ENCODE measurements at places on chromosomes 3 and 15.
A peak's percentile ranks its signal among the peaks of the same experiment; 100 is the strongest.

DNA sequence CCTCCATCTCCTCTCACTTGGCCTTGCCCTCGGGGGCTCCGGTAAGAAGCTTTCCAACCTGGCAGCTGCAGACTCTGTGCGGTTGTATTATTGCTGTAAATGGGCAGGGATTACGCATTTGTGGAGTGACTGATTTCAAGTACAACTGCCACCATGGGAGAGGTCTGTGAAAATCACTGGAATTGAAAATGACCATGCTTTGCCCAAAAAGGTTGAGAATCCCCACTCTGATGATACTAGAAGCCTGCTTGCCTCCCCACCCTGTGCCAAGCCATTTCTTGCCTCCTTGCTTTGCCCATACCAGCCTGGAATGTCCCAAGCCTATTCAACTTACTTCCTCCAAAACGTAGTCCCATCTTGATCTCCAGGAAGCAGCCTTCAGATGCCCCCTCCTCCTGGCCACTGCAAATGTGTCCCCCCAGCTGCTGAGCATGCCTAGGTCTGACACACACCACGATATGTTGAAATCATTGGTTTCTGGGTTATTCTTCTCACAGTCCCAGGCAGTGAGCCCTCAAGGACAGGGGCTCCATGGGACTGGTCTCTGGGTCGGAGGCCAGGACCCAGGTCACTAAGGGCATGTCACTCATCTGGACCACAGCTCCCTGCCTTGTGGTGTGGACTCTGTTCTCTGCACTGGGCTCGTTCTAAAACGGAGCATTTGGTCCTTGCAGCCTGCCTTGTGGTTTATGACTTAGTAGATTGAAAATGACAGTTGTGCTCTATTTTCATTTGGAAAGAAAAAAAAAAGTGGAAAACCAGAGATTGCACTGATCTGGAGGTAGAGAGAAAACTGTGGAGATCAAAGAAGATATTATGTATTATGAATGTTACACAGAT, 42.9 kb downstream of the SMAD3 start:
- no peak for DNase-seq

DNA sequence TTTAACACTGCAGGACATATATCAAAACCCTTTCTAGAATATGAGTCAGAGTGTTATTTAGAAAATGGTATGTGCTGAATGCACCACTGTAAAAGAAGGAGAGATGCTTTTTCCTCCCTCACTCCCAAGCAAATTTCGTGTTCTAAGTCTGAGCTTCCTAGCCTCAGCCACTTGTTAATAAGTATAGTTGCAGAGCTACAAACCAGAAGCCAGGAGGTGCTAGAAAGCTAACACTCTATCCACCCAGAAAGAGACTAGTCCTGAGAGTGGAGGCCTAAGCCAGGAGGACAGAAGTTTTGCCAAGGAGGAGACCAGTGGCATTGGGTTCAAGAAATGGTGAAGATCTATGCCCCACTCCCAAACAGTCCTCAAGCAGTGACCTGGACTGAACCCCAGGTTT, 40.5 kb upstream of the GYG1 start:
- no peak for DNase-seq

- DNase-seq, result no peak
Observed at GRCh38 chr3:64098670-64099069, 75.4 kb upstream of the PSMD6 start.

DNA sequence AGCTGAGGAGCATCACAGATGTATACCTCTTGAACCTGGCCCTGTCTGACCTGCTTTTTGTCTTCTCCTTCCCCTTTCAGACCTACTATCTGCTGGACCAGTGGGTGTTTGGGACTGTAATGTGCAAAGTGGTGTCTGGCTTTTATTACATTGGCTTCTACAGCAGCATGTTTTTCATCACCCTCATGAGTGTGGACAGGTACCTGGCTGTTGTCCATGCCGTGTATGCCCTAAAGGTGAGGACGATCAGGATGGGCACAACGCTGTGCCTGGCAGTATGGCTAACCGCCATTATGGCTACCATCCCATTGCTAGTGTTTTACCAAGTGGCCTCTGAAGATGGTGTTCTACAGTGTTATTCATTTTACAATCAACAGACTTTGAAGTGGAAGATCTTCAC, 3.0 kb downstream of the CCR8 start:
- no peak for DNase-seq

- DNase-seq, result peak; percentile 36
Observed at GRCh38 chr15:79923079-79923514, 26.3 kb upstream of the MTHFS start.

DNA sequence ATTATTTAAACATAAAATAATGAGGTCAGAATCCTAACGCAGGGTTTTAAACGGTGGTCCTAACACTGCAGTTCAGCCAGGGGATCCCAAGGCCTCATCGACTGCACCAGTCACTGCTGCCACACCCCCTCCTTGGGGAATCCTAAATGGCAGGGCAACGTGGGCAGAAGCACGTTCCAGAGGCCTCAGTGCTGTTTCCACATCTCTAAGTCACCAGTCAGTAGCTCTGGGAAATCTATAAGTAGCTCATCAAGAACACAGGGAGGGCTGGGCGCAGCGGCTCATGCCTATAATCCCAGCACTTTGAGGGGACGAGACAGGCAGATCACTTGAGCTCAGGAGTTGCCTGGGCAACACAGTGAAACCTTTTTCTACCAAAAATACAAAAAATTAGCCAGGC, 47.5 kb downstream of the PRTG start:
- DNase-seq, result no peak

DNA sequence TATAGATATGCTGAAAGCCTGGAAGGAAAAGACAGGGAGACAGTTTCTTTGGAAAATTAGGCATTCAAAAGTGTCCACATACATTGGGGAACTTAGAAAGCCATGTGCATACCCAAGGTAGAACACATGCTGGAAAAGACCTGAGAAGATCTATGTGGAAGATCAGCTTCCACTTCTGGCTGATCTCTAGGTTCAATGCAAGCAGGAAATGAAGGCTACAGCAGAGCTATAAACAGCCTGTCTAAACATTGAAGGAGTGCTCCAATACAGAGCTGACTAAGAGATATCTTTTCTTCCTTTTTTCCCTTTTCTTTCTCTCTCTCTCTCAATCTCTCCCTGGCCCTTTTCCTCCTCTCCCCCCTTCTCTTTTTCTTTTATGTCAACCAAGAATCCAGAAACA, 73.6 kb upstream of the TCF12 start:
- DNase-seq, result no peak

GRCh38 chr15:33908406-33908805, 59.9 kb upstream of the CHRM5 start:
- no peak for DNase-seq

DNA sequence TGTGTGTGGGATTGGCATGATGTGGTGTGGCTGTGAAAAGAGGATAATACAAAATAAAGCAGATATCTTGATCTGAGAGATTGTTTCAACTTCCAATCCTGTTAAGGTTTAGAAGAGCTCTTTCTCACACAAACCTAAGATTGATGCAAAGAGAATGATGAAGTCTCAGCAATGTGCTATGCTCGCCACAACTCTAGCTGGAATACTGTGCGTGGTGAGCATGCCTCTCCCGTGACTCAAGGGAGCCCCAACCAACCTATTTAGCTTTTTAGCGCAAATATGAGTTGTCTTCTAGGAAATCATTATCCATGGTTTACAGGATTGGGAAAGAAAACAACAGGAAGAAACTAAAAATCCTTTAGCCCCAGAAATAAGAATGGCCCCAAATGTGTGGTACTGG, 28.5 kb downstream of the BTLA start:
- no peak for DNase-seq

DNA sequence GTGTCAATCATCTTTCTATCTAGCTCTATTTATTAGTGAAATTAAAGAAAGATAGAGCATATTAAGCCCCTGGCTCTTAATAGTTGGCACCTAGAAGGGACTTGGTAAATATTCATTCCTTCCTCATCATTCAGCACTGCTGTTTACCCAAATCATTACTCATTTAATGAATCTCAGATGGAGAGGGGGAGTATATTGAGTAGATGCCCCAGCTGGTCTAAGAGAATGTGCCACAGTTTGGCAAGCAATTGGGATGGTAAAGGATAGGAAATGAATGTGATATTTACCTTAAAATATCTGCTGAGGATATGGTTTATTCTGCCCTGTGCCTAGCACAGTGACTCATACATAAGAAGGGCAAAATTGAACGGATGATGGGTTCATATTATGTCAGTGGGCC, 6.0 kb downstream of the IL1RAP start:
- no peak for DNase-seq

DNA sequence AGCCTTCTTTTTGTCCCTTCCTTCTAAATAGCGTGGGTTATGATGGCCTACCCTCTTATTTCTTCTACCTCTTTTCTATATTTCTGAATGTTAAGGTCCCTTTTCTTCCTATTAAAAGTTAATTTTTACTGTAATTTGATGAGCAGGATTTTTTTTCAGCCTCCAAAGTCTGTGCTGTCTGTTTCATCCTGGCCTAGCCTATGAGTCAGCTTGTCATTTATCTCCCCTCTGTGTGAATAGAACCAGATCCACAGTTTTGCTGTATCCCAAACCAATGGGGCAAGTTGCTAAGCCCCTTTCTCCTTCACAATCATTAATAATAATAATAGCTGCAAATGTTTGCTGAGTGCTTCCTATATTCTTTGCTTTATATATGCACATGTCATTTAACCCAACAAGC, 18.1 kb upstream of the C3orf38 start:
- no peak for DNase-seq

- no peak for DNase-seq
Observed at GRCh38 chr15:45386420-45386819, 8.1 kb upstream of the GATM start.

DNA sequence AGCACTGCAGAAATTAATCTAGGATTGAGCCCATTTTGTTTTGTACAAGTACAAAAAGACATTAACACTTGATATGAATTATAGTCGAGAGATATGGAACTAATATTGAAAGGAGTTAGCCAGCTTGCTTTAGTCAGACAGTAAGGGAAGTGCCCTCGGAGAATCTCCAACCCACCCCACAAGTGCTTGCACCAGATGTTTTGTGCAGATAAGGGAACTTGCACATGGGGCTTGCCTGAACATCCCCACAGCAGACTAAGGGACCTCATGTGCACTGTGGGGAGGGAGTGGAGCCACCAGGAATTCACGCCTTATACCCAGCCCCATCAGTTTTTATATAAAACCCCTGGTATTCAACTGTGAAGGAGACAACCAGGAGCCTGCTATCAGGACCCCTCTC, 122.3 kb downstream of the EFHB start:
- DNase-seq, result no peak

- DNase-seq, result no peak
Observed at GRCh38 chr15:98713585-98714001, 65.3 kb downstream of the IGF1R start.

DNA sequence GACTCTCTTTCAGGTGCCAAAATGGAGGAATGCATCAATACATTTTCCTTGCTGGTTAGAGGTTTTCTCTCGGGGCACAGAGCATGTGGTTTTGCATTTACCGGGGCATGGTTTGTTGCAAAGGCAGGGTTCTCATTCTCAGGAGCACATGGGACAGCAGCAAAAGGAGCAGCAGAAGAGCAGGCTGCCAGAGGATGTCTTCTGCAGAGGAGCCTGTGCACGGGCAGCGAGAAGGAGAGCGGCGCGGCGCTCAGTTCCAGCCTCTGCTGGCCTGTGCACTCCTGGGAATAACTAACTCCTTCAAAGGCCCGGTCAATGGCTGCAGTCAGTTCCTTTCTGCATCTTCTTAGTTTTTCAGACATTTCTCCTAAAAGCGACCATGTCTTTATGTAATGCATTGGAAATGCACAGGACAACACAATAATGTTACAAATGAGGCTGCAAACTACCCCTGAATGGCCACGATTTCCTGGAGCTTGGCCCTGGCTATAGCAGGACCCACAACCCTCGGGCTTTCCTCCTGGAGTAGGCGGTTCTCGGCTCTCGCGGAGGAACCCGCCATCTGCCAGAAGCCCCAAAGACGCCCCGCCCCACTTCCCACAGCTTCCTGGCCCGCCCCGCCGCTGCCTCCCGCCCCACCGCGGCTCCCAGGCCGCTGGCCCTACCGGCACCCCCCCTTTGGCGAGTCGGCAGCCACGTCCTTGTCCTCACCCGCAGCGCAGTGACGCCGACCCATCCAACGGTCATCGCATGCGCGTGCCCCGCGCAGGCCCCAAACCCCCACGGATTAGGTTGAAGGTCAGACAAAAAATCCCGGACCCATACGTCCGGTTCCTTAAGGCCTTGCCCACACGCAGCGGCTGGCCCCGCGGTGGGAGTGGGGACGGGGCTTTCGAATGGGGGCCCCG, at the start of gene C3orf62:
Gene C3orf62, minus strand, starts transcription at position 758 of the 908 bp plus-strand sequence. Its CDS starts 360 bp downstream, at position 398.
- peak; percentile 44 for DNase-seq

- DNase-seq, result no peak
Observed at GRCh38 chr3:9088441-9089353, 125.4 kb upstream of the RAD18 start.

DNA sequence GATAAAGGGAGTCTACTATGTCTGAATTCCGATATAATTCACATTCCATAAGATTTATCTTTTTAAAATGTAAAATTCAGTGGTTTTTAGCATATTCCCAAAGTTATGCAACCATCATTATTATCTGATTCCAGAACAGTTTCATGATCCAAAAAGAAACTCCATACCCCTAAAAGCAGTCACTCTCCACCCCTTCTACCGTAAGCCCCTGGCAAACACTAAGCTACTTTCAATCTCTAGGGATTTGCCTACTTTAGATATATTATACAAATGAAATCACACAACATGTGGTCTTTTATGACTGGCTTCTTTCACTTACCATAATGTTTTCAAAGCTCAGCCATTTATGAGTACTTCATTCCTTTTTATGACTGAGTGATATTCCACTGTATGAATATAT, 65.6 kb downstream of the TMEM212 start:
- DNase-seq, result no peak

DNA sequence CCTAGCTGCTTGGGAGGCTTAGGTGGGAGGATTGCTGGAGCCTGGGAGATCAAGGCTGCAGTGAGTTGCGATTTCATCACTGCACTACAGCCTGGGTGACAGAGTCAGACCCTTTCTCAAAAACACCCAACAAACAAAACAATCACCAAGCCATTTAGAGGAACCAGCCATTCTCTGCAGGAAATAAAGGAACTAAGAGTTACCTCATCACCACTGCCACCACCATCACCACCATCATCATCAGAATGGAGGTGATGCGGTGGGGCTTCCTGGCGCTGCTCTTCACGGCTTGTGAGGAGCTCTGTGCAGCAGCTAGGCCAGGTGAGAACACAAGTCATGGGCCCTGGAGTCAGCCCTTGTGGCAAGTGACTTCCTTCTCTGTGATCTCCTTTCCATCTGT, 37.7 kb upstream of the KLHL25 start:
- no peak for DNase-seq

- DNase-seq, result no peak
Observed at GRCh38 chr3:197593046-197593380, 37.2 kb upstream of the BDH1 start.

DNA sequence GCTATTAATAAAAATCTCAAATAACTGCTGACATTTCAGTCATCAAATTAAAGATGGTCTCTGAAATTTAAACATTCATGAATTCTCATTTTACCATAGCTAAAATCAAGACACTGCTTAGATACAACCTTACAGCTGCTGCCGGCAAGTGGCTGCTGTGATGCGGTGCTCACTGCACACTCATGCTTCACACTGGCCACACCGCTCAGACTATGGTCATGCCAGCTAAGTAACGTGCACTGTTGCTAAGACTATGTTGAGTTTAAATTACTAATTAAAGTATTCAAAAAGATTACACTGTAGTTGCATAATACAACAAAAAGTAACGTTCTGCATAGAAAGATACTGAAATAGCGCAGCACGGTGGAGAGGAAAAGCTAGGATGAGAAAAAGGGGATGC, 12.1 kb downstream of the ATP13A3 start:
- DNase-seq, result no peak

- DNase-seq, result no peak
Observed at GRCh38 chr15:80251428-80252120, 439 bp downstream of the CTXND1 start.

Measured in activated naive CD8-positive, alpha-beta T cell treated with anti-CD3 and anti-CD28 coated beads, Interleukin-2, amount 50 U/mL, for 16 hours (primary cell).